ENCODE measurements at places on chromosomes 3 and 15.
A peak's percentile ranks its signal among the peaks of the same experiment; 100 is the strongest.

GRCh38 chr3:99499235-99500158, 138.9 kb upstream of the COL8A1 start:
- no peak for DNase-seq

- DNase-seq, result no peak
Measured at GRCh38 chr3:42698911-42699230, 3.7 kb downstream of the HHATL start.

GRCh38 chr15:38263996-38264395, 11.4 kb downstream of the SPRED1 start:
- DNase-seq, result no peak

GRCh38 chr15:77901921-77902750, 175.4 kb downstream of the TBC1D2B start:
- no peak for DNase-seq

DNA sequence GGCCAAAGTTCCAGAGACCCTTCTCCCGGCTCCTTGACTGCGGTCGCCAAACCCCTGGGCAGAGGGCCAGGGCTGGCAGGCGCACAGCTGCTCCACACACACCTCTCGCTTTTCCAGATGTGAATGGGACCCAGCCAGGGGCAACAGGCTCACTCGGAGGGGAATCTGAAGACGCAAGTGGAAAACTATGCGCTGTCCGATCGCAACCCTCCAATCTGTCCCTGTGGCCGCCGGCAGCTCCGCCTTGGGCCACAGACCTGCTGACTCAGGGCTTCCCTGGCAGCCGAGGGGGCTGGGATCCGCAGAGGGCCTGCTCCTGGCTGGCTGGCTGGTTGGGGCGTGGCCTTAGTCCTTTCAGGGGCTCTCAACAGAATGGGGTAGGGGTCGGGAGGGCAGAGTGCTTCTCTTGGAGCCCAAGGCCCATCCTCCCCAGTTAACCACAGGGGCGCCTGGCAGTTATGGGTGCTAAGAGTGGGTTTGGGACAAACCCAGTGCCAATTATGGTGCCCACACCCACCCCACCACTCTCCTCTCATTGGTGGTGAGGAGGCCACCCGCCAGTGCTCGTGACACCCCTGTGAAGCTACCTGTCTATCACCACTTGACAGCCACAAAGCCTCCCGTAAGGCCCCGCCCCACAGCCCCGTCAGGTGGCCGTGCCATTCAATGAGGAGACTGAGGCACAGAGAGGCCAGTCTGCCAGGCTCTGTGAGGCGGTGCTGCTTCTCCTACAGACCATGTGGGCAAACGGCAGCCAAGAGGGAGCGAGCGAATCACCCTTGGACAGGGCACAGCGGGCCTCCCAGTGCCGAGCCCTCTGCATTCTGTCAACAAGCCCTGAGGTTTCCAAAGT, 53.8 kb downstream of the IQSEC1 start:
- no peak for DNase-seq

DNA sequence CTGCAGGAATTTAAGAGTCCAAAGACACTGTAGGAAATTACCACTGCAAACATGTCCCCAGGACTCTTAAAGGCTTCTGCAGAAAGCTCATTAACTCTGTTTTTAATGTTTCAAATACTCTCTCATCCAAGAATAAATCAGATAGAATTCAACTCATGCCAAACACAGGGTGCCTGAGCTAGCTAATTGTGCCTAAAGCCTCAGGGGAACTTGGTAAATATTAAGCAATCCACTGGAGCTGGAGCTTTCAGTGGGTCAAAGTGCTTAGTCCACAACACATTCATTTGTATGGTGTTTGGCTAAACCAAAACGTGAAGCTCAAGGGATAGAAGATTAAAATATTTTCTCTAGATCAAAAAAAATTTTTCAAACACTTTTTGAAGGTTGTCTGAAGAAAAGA, 131.4 kb downstream of the THRB start:
- no peak for DNase-seq

GRCh38 chr15:91561371-91562100, 292.0 kb upstream of the SLCO3A1 start:
- DNase-seq, result no peak

DNA sequence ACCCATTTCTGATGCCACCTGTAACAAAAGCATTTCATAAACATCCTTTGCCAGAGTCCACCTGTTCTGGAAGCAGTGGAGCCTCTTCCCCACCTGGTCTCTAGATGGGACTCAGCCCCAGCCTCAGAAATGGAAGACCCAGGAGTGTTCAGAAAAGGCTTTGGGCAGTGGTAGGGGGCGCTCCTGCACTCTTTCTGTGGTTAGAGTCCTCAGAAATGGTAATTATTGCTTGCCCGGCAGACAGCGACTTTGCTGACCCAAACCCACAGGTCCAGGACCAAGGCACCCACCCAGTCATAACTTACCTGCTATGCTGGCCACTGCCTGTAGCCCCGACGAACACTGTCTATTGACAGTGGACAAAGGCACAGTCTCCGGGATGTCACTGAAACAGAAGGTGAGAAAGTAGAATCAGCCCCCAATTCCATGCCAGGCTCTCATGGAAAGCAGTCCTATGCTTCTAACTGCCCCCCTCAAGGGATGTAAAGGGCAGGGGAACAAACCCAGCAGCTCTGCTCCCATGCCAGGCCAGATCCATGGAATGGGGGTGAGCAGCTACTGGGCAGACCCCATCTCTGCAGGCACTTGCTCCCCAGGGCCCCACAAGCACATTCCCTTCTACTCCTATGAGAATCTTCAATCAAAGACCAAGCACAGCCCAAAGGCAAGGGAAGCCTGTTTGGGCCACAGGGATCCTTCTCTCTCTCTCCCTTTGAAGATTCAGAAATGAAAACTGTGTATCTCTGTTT, 5.1 kb downstream of the ACAA1 start:
- no peak for DNase-seq

- DNase-seq, result no peak
Measured at GRCh38 chr3:52145736-52146110, 8.5 kb downstream of the POC1A start.

- no peak for DNase-seq
Measured at GRCh38 chr3:169744366-169745054, 20.4 kb downstream of the TERC start.

DNA sequence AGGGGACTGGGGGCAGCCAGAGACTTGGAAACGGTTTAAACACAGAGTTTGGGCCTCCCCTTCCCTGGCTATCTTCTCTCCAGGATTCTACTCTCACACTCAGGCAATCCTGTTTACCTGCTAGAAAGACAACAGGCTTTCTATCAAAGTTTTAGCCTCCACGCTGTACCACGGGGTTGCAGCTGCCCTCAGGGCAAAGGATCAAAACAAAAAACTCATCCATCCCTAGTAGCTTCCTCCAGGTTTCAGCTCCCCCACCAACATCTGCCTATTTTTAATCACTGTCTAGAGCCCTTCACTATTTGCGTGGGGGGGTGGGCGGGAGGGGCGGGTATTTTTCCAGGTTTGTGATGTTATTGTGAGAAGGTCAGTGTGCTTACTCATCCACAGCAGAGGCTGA, 286.8 kb upstream of the TRIM42 start:
- no peak for DNase-seq

- no peak for DNase-seq
Measured at GRCh38 chr3:26681632-26682031, 59.1 kb downstream of the LRRC3B start.

DNA sequence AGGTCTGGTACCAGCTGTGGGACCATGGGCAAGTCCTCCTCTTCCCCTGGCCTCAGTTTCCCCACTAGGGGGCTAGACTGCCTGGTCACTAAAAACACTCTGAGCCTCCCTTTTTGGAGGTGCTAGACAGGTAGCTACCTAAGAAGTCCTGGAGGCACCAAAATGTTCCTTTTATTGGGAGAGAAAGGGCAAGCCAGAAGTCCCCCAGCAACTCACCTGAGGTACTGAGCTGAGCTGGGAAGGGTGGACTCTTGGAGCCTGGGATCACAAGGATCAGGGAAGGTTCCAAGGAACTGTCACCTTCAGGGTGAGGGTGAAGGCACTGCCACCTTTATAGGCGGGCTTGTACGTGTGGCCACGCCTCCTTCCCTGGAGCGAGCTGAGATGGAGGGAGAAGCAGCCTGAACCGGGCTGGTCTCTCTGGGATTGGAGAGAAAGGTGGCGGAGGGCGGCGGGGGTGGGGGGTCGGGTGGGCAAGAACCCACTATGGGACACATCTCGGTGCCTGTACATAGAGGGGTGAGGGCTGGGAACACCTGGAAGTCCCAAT, at the start of gene CYP1A1:
Gene CYP1A1 (minus strand): TSS at position 304 of the 550 bp plus-strand sequence. CDS start 2,431 bp downstream, outside the sequence.
- peak; percentile 22 for DNase-seq

- no peak for DNase-seq
Measured at GRCh38 chr3:30469133-30469532, 137.3 kb upstream of the TGFBR2 start.

DNA sequence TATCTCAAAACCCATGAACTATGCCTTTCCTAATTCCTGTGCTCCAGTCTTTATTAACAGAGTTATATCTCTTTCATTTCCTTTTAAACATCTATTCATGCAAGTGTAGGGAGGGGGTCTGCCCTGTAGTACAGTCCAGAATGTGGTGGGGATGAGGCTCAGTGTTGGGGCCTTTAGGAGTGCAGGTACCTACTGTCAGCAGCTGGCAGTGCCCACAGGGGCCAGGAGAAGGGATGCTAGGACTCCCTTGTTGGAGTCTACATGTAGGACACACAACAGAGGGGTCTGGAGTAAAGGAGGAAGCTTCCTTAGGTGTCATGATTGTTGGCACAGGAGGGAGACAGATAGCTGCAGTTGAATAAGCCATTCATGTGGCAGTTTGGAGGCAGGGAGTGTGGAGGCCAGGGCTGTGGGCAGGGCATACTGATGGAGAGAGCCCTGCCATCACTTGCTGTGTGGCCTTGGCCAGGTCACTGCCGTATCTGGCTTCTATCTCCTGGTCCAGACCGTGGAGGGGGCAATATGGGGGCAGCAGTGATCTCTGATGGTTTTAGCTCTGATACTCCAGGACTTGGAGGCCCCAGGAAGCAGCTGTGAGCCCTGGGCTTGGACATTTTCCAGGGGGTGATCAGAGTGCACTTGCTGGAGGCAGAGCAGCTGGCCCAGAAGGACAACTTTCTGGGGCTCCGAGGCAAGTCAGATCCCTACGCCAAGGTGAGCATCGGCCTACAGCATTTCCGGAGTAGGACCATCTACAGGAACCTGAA, 29.5 kb downstream of the ESYT3 start:
- no peak for DNase-seq

DNA sequence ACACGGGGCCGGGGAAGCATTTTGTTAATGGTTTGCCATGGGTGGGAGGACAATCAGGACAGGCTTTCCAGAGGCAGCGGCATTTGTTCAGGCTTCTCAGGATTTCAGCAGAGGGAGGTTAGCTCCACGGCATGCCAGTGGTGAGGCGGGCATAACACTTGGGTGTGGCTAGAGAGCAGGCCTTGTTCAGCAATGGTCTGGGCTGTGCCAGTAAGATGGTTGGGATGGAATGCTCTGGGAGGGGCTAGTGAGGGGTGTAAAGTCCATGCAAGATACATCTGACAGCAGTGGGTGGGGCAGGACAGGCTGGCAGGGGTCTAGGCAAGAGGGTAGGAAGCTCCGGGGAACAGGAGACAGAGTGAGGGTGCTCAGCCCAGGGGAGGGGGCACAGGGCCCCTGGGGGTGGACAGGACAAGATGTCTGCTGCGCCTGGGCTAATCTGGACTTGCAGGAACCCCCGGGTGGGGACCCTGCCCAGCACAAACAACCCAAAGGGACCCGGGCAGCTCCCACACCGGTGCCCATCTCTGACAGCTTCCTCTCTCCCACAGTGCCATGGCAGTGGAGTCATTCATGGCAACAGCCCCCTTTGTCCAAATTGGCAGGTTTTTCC, 8.4 kb downstream of the TMEM43 start:
- no peak for DNase-seq

DNA sequence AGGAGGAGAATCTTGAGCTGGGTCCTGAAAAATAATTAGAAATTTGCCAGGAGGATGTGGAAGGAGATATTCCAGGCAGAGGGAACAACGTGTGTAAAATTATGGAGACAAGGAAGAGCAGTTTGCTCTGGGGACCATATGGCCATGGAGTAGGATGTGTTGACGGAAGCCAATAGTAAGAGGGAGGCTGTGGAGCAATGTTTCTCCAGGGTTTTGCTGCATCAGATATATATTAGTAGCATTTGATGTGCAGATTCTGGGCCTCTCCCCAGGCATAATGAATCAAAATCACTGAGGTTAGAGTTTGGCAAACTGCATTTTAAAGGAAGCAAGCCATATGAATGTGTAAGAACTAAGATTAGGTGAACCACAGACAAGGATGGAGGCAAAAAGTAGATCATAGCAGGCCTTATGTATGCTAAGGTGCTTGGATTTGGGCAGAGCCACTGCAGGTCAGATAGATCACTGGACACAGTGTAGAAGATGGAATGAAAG, 192.9 kb upstream of the IL12A start:
- no peak for DNase-seq

DNA sequence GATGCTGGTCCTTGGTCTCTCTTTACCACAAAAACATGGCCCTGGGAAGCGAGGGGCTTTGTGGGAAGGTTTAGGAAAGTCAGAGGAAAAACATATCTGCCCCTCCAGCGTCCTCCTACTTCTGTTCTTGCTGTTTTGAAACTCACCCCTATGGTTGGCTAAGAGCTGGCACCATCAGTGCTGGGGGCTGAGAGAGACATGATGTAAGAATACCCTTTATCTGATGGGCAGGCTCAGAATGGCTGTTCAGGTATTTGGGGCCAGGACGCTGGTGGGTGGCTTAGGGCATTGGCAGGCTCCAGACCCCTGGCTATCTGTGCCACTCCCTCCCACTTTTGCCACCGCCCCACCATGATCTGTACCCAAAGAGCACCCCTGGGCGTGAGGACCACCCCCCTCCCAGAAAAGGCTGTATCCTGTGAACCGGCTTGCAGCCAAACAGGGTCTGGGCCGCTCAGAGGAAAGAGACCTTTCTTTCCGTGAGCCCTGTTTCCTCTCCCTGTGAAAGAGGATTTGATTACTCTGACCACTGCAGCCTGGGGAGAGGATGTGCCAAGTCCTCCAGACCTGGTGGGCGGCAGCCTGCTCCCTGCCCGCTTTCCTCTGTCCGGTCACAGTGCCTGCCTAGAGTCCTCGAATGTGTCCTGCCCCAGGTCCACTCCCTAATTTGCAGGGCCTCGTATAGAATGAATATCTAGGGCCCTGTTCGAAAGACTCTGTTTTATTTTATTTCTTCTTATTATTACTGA, 61.3 kb upstream of the SLC6A6 start:
- no peak for DNase-seq

DNA sequence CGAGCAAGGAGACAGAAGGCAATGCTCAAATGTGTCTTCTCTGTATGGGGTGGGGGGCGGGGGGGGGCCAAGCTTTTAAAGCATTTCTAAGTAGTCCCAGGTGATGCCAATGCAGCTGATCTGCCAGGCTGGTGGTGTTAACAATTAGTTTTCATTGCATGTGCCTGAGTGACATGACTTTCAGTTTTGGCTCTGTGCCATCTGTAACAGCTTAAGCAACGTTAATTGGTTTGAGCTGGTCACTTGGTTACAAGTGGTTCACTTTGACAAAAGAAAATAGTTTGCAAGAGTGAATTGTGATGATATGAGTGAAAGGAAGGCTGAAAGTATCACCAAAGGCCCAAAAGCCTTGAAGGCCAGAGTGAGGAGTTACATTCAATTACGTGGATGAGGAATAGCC, 26.4 kb upstream of the LRIG1 start:
- no peak for DNase-seq

DNA sequence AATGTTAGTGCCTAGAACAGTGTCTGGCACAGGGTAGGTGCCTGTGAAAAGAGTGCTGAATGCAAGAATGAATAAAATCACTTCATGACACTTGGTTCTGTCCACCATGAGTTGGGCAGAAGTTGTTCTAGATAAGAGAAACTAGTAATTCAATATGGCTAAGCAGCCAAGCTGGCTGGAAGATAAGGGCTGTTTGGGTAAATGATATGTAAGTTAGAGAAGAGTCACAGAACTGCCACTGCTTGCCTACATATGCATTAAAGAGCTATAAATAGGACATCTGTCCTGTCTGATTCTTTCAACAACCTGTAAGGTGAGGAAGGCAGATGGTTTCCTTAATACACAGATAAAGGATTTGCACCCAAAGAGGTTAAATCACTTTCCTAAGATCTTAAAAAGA, 13.1 kb downstream of the MTMR10 start:
- DNase-seq, result no peak
